Lung (tissue), 17 donors: ENCODE measurements at places on chromosomes 1 and 21. TPM values are rescaled to one million over a fixed set of nuclear protein-coding genes. Genes with fewer than 3 reads are reported as not detected.
A peak's percentile ranks its signal among the peaks of the same experiment; 100 is the strongest.

DNA sequence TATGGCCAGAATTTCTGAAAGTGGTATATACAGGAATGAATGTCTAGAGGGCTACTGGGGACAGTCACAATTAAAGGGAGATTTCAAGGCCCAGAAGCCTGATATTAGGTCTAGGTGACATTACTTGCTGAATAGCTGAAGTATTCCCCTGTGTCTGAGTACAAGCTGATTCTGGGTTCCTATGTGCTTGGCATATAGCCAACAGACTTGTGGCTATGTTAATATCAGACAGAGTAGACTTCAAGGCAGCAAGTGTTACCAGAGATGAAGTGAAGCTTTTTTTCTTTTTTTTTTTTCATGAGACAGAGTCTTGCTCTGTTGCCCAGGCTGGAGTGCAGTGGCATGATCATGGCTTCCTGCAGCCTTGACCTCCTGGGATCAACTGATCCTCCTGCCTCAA lies 8.3 kb downstream of the TTC4 start:
- H3K27ac ChIP-seq: no peak overlapping the region
- H3K4me1 ChIP-seq: no peaks in the 10 kb centered on the region
- no peak overlapping the region for H3K4me3 ChIP-seq
- DNase-seq: no peak

- peaks cover 17% of the 10 kb centered on the region for H3K27me3 ChIP-seq
- H3K27ac ChIP-seq: no peak overlapping the region
- H3K36me3 ChIP-seq: no peaks in the 10 kb centered on the region
- no peak overlapping the region for H3K4me3 ChIP-seq
Observed at GRCh38 chr1:4710592-4711415, 56.4 kb downstream of the AJAP1 start.

GRCh38 chr1:36149973-36150295 lies 648 bp upstream of the TRAPPC3 start:
- peaks cover 2% of the 10 kb centered on the region for H3K36me3 ChIP-seq
- H3K4me3 ChIP-seq: no peak overlapping the region
- H3K27me3 ChIP-seq: no peaks in the 10 kb centered on the region
- DNase-seq: no peak
- peaks cover 13% of the 10 kb centered on the region for H3K4me1 ChIP-seq
- H3K27ac ChIP-seq: peak overlapping the region; percentile 99

DNA sequence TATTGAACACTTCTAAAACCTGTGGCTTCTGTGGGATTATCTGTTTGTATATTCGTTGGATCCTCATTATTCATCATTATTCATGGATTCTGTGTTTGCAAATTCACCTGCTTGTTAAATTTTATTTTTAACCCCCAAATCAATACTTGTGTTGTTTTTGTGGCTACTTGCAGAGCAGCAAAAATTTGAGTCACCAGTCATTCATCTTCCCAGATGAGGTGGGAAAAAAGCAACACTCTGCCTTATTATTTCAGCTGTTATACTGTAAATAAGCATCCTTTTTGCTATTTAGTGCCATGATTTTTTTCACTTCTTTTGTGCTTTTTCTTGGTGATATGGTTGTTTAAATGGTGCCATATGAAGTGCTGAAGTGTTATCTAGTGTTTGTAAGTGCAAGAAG lies 56.7 kb downstream of the RASAL2 start:
- peaks cover 3% of the 10 kb centered on the region for H3K4me1 ChIP-seq
- no peak for DNase-seq
- H3K4me3 ChIP-seq: no peak overlapping the region

GRCh38 chr1:214400131-214400530 lies 119.2 kb downstream of the SMYD2 start:
- no peak overlapping the region for H3K4me3 ChIP-seq
- no peak for DNase-seq
- H3K27me3 ChIP-seq: no peaks in the 10 kb centered on the region
- H3K4me1 ChIP-seq: peaks cover 4% of the 10 kb centered on the region

The LHX8 gene
- not detected for polyA plus RNA-seq

The RNU1-3 gene
- not detected for polyA plus RNA-seq
